Sciatic nerve (tissue), 2 donors: ENCODE measurements at places on chromosomes 1 and 21. TPM values are rescaled to one million over a fixed set of nuclear protein-coding genes. Genes with fewer than 3 reads are reported as not detected.

The SH3BGR gene
- total RNA-seq: 7.9 TPM

- no peak for DNase-seq
Measured at GRCh38 chr1:15014516-15014915, 139.0 kb upstream of the TMEM51 start.

GRCh38 chr1:28175955-28176485, 470 bp downstream of the PTAFR start:
- no peak for DNase-seq

DNA sequence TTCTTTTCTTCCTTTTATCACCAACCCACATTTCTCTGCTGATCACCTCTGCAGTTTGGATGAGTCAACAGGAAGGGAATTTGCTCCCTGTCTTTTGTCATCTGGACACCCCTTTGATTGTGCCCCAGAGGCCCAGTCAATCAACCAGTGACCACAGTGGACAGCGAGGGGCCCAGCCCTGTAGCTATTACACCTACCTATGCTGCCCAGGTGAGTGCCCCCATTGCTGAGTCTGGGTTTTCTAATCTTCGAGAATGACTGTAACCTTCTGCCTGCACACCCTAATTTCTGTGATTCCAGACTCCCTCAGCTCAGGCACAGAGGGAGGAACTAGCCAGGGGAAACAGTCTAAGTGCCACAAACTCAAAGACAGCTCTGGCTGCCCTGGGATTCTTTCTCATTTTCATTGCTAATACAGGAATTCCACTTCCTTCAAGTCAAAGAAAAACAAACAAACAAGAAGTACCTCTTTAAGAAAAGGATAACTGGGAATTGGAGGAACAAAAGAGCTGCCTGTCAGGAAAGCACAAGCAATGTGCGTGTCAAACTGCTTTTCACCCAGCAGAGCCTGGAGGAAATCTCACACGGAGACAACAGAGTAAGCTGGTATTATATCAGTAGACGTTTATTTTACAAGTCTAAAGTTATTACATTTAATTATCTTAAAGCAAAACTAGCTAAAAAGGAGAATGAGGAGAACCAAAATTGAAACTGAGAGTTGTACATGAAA, 311.1 kb downstream of the AJAP1 start:
- DNase-seq: no peak

DNA sequence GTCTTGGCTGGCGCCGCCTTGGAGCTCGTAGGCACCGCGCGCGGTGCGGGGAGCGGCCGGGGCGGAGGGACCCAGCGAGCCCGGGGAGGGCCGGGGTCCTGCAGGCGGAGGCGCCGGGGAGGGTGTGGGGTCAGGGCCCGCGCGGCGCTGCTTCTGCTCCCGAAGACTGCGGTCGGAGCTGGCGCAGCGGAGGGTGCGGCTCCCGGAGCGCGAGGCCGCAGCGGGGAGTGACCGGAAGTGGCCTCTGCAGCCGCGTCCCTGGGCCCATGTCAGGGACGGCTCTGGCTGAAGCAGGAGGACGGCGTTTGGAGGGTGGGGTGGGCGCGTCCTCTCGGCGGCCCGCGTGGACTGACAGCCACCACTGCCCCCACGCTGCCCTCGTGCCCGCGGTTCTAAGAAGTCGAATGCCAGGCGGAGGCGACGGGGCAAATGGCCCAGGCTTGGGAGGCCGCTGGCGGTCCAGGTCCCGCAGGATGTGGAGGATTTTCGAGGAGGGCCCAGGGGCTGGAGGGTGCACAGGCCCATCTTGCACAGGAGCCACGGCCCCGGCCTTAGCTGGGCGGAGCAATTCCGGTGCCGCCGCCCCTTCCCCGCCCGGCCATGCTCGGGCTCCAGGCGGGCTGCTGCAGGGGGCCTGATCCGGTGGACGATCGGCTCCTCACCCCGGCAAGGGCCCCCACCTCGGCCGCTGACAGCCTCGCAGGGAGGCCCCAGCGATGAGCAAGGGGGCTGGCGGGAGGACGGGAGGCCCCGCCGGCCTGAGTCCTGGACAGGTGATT, 7.7 kb upstream of the ZNF669 start:
- DNase-seq: peak; percentile 80

- no peak for DNase-seq
Measured at GRCh38 chr1:199079994-199080393, 441.2 kb downstream of the PTPRC start.

- no peak for DNase-seq
Measured at GRCh38 chr1:9441451-9442133, 97.7 kb upstream of the SLC25A33 start.

- no peak for DNase-seq
Measured at GRCh38 chr1:66356605-66357004, 177.3 kb upstream of the SGIP1 start.

DNA sequence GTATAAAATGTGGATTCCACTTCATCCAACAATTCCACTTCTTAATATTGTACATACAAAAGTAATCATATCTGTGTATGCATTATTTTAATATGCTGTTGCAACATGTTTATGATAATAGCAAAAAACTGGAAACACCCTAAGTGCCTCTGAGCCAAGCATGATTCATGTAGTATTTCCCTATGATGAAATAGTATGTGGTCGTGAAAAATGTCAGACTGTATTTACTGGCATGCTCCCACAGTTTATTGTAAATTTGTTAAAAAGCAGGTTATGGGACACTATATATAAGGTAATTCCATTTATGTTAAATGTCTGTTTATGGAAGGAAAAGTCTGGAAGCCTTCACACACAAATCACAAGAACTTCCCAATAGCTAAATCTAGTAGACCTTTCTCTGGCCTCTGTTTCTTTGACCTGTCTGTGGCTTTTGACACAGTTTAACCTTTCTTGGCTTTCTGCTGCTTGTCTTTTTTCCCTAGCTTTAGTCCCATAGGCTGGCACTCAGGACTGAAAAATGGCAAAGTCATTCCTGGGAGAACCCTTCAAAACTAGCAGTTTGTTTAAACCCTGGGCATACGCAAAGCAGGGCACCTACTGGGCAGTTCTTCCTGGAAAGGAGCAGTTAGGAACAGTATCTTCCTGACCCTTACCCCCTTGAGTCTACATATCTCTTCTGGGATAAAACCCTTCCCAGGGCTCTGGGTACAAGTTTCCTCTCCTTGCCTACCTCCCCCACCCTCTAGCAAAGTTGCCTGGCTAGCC, 65.4 kb upstream of the ARTN start:
- no peak for DNase-seq

DNA sequence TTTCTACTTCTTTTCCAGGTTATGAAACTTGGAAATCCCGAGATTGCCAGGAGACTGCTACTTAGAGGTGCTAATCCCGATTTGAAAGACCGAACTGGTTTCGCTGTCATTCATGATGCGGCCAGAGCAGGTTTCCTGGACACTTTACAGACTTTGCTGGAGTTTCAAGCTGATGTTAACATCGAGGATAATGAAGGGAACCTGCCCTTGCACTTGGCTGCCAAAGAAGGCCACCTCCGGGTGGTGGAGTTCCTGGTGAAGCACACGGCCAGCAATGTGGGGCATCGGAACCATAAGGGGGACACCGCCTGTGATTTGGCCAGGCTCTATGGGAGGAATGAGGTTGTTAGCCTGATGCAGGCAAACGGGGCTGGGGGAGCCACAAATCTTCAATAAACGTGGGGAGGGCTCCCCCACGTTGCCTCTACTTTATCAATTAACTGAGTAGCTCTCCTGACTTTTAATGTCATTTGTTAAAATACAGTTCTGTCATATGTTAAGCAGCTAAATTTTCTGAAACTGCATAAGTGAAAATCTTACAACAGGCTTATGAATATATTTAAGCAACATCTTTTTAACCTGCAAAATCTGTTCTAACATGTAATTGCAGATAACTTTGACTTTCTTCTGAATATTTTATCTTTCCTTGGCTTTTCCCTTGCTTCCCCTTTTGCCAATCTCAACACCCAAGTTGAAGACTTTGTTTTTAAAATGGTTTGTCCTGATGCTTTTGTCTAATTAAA, 4.0 kb downstream of the CDKN2C start:
- DNase-seq: no peak

DNA sequence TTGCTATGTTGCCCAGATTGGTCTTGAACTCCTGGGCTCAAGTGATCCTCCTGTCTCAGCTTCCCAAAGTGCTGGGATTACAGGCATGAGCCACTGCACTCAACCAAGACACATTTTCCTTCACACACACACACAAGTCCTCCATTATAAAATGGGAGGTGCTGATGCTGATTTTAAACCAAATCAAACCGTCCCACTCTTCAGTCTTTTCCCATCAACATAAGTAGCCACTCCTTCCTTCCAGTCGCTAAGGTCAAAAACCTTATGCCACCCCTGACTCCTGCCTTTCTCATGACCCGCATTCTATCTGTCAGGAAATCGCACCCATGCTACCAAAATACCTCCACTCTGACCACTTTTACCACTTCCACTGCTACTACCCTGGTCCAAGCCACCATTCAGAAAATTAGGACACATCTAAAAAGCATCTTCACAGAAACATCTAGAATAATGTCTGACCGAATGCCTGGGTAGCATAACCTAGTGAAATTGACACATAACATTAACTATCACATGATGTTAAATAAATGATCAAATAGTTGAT, 28.0 kb upstream of the IFNGR2 start:
- peak; percentile 15 for DNase-seq

The OR2T33 gene
- not detected for total RNA-seq

GRCh38 chr1:98129491-98129890, 208.7 kb upstream of the DPYD start:
- no peak for DNase-seq

The TNFRSF18 gene
- total RNA-seq: 0.58 TPM

DNA sequence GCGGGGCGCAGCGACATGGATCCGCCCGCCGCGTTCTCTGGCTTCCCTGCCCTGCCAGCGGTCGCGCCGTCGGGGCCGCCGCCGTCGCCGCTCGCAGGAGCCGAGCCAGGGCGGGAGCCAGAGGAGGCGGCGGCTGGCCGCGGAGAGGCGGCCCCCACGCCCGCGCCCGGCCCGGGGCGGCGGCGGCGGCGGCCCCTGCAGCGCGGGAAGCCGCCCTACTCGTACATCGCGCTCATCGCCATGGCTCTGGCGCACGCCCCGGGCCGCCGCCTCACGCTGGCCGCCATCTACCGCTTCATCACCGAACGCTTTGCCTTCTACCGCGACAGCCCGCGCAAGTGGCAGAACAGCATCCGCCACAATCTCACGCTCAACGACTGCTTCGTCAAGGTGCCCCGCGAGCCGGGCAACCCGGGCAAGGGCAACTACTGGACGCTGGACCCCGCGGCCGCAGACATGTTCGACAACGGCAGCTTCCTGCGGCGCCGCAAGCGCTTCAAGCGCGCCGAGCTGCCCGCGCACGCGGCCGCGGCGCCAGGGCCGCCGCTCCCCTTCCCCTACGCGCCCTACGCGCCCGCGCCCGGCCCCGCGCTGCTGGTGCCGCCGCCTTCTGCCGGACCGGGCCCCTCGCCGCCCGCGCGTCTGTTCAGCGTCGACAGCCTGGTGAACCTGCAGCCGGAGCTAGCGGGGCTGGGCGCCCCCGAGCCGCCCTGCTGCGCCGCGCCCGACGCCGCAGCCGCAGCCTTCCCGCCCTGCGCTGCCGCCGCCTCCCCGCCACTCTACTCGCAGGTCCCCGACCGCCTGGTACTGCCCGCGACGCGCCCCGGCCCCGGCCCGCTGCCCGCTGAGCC, 459 bp downstream of the FOXE3 start:
- no peak for DNase-seq

The TEKT2 gene
- total RNA-seq: 0.98 TPM

DNA sequence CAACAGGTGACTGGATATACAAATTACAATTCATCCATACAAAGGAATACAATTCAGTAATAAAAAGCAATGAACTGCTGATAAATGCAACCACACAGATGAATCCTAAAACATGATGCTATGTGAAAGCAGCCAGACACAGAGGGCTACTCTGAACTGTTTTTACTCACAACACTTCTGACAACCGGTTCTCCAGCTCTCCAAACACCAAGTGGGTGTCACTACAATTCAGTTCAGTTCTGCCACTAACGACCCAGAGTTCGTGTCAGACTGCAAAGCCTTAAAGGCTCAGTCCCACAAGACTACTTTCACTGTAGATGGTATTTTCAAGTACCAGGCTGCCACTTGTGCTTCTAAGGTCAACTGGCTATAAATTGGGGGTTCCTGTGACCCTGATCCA, 119.4 kb downstream of the SLC16A1 start:
- DNase-seq: no peak
